ENCODE measurements at places on chromosomes 16 and 17.
A peak's percentile ranks its signal among the peaks of the same experiment; 100 is the strongest.

DNA sequence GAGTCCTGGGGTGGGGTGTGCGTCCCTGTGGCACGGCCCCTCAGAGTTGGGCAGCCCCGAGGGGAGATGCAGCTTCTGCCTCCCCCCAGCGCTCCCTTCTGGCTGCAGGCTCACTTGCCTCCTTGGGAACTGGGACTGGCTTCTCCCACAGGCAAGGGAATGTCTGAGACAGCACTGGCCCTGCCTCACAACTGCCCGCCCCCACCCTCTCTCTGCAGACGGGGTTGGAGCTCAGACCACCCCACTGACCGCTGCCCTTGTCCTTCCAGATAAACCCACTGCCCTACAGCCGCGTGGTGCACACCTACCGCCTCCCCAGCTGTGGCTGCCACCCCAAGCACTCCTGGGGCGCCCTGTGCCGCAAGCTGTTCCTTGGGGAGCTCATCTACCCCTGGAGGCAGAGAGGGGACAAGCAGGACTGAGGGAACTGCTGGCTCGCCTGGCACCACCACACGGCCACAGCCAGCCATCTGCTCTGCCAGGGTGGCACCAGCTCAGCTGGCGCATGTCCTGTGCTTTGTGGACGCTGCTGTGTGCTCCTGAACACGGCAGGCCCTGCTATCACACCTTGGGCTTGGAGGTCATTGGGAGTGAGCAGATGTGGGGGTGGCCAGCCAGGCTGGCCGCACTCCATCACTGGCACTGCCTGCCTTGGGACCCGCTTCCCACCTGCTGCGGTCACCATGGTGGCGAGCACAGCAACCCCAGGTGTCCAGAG, 7.1 kb upstream of the RAB40C start:
- DNase-seq: no peak

- DNase-seq: no peak
Observed at GRCh38 chr16:88430524-88431446, 22.3 kb upstream of the ZFPM1 start.

DNA sequence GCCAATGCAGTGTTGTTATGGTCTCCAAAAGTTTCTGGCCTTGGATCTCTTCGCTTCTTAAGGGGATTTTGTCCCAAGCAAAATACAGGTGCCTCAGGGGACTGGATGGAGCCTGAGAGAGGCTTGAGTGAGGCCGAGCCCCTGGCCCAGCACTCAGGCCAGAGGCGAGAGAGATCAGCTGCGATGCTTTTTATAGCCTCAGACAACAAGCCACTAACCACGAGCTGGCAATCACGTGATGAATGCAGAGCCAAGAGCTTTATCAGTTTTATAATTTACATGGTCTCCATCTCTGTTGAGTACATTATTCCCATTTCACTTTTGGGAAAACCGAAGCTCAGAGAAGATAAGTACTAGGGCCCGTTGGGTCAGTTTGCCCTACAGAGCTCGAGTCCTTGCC, 360.0 kb upstream of the CDH5 start:
- no peak for DNase-seq

- DNase-seq: no peak
Observed at GRCh38 chr16:79850348-79850747, 249.8 kb upstream of the MAF start.

- DNase-seq: no peak
Observed at GRCh38 chr17:75468291-75468754, 11.9 kb downstream of the TMEM94 start.

DNA sequence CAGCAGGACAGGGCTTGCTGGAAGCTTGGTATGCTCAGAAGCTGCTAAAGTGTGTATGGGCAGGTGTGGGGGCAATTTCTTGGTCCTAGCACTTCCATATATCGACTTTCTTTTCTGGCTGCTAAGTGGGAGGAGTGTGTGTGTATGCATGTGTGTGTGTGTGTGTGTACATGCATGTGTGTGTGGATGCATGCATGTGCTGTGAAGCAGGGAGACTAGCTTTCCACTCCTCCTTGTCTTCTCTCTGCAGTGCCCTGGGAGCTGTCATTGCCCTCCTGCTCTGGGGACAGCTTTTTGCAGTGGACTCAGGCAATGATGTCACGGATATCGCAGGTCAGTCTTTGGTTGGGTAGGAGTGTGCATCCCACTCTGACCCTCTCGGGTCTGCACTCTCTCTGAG, 1.6 kb downstream of the HP start:
- no peak for DNase-seq

- no peak for DNase-seq
Observed at GRCh38 chr16:74677868-74678267, 11.2 kb upstream of the RFWD3 start.

DNA sequence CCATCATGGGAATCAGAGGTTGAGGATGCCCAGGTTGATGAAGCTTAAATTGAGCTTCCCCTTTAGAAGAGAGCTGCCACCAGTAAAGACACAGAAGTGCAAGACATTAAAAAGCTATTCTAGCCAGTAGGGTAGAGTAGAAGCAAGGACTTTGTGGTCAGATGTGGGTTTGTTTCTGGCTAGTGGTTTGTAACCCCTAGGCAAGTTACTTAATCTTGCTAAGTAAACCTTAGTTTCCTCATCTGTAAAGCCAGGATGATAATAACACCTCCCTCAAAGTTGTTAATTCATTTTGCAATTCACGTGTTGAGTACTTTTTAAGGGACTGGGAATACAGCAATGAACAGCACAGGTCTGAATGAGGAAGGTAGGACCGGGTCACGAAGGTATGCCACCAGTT, 3.6 kb downstream of the SNTB2 start:
- no peak for DNase-seq

DNA sequence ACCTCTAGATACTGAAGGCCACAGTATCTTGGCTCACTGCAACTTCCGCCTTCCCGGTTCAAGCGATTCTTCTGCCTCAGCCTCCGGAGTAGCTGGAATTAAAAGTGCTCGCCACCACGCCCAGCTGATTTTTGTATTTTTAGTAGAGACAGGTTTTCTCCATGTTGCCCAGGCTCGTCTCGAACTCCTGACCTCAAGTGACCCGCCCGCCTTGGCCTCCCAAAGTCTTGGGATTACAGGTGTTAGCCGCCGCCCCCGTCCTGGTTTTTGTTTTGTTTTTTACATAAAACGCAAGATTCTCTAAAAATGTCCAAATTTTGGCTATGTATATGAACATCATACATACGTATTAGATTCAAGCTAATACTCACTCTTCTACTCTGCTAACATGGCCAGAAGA, 2.0 kb upstream of the GGNBP2 start:
- no peak for DNase-seq

DNA sequence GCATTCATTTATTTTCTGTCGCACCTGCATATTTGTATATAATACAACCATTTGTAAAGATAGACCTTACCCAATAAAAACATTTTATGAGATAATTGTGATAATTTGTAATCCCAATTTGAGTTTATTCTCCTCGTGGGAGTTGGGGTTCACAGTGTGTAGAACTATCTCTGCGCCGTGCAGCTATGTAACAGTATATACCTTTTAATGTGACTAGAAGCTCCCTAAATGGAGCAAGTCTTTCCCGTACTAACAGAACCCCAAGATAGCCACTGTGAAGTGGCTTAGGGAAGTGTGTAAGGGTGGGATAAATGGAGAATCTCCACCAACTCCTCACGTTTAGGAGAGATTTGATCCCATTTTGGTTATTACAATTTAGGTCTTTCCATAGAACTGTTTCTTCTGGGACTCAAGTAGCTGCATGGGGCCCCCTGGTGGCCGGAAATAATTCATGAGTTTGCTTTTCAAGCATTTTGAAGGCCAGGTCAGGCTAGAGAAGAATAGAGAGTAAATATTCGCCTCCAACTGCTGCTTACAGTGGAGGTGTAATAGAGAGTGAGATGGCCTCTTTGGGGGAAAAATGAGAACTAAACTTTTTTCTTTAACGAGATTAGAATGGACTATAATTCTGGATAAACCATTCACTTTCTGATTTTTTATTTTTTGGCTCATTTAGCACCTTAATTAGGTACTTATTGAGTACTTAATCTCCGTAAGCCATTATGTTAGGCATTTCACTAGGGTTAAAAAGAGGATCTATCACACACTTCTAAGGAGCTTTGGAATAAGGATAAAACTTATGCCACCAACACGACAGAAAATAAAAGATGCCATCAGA, 4.5 kb downstream of the TMEM100 start:
- DNase-seq: peak; percentile 27

GRCh38 chr17:79859676-79860615, 20.7 kb upstream of the CBX4 start:
- DNase-seq: no peak

DNA sequence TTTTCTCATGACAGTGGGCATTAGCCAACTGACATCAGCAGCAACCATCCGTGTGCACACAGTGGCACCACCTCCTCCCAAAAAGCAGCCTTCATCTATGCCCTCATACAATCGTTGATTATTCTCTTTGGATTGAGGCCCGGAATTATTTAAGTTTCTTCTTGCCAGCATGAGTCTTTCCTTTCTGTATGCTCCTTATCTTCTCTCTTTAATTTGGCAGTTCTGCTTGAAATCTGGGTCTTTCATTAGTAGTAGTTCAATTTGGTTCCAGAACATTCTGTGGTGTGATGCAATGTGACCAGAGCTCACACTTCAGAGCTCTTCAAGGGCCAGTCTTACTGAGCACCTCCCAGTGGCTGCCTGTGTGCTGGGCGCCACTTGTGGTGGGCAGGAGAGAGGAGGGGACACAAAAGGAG, 52.2 kb upstream of the STH start:
- no peak for DNase-seq

DNA sequence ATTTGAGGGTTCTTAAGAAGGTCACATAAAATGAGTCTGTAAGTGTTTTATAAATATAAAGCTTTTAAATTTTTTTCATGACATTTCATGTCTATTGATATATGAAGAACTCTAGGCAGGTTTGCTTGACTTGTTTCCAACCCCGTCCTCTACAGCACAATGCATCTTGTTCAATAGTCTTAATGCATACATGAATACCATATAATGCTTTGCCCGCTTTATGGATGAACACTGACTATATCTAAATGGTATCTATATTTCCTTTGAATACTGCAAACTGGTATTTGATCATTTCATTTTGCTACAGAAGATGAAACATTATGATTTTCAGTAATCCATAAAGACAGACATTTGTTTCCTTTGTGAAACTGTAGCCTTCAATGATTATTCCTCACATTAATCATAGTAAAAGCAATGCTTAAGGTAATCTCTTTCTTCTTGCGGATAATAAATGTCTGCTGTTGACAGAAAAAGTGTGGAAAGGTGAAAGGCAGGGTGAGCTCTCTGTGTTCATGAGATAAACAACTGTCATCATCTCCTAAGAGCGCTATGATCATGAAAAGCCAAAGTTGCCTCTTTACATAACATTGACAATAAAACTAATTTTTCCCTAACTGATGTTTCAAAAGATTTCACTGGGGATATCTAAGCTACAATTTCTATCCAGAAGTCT, 645.1 kb downstream of the CDH8 start:
- no peak for DNase-seq

GRCh38 chr16:24753000-24753399, 23.5 kb downstream of the TNRC6A start:
- DNase-seq: no peak

- DNase-seq: no peak
Observed at GRCh38 chr17:15955793-15956541, 11.0 kb downstream of the ADORA2B start.

- peak; percentile 80 for DNase-seq
Observed at GRCh38 chr17:7687072-7687907, at the start of gene TP53. TP53 (minus strand) TSS chr17:7687490; CDS start chr17:7676594, 10,896 bp downstream.

DNA sequence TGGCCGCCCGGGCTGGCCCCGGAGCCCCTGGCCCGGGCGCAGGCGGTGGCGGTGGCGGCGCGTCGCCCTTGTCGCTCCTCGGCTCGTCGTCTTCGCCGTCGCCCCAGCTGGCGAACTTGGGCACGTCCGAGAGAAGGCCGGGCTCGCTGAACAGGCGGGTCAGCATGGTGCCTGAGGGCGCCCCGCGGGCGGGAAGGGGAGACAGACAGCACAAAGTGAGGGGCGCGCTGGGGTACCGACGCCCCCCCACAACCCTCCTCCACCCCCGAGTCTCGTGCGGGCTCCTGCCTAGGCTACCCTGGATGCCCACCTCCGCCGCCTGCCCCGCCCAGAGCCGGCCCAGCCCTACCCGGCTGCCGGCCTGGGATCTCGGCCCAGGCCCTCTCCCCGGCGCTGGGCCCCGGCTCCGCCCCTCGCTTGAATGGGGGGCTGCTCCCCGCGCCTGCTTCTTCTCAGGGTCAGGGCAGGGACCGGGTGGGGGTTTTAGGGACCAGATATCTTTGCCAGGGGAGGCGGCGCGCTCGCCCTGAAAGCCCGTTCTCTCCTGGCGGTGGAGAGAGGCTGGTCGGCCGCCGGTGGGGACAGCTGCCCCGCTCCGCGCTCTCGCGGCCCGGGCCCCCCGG, 1.2 kb downstream of the NEUROD2 start:
- DNase-seq: no peak

DNA sequence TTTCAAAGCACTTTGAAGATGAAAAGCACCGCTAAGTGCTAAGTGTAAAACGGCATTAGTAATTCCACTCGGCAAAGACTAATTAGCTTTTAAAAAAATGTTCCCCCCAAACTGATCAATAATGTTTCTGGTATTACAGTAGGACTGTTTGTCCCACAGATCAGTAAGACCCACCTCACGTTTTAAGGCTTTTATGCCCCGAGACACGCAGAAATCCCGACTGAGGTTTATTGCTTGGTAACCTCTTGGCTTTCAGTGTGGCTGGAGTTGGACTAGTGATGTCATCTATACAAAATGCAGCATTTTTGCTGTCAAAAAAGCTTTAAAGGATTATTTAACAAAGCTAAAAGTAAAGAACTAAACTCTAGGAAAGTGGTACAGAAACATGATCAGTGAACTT, 414.6 kb upstream of the PSMD7 start:
- no peak for DNase-seq

DNA sequence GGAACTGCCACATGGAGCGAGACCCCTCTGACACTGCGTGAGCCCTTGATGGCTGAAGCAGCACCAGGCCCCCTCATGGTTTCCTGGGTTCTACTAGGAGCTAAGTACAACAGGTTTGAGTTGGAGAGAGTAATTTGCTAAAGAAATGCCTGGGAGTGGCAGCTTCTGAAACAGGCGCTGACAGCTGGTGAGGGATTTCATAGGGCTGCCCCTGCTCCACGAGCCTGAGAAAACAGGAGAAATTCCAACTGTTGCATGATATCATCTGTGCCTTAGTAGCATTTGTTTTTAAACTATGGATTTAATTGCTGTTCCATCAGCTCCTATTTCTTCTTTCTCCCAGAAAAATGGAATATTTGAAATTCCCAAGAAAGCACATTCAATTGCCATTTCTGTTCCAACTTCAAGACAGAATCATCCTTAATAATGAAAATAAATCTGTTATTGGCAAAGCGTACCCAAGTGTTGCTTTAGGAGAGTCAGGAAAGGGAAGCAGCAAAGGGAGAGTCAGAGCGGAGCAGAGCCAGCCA, 78.8 kb upstream of the ANKFN1 start:
- no peak for DNase-seq

- DNase-seq: no peak
Observed at GRCh38 chr17:21460358-21460757, 84.2 kb downstream of the KCNJ12 start.
